ENCODE measurements at places on chromosomes 6 and 20.

GRCh38 chr6:14921170-14921569, 324.7 kb upstream of the JARID2 start:
- no peak for DNase-seq

GRCh38 chr6:151452750-151453427, 963 bp upstream of the RMND1 start:
- DNase-seq = no peak

GRCh38 chr6:70299456-70299855, 3.4 kb downstream of the COL9A1 start:
- no peak for DNase-seq

DNA sequence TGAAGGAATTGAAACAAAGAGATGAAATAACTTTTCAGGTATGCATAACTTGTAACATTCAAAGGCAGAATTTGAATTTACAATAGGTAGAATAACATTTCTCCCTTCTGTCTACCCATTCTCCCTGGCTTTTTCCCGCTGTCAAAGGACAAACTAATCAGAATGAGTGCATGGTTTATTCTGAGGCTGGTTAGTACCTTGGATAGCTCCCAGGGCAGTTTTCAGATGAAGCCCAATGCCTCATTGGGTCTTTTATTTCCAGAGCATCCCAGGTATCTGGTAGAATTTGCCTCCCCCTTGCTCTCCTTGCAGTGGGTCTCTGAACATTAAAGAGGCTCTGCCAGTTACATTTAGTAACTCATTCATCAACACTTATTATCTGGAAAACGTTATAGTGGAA, 665.5 kb downstream of the BCKDHB start:
- DNase-seq = no peak

DNA sequence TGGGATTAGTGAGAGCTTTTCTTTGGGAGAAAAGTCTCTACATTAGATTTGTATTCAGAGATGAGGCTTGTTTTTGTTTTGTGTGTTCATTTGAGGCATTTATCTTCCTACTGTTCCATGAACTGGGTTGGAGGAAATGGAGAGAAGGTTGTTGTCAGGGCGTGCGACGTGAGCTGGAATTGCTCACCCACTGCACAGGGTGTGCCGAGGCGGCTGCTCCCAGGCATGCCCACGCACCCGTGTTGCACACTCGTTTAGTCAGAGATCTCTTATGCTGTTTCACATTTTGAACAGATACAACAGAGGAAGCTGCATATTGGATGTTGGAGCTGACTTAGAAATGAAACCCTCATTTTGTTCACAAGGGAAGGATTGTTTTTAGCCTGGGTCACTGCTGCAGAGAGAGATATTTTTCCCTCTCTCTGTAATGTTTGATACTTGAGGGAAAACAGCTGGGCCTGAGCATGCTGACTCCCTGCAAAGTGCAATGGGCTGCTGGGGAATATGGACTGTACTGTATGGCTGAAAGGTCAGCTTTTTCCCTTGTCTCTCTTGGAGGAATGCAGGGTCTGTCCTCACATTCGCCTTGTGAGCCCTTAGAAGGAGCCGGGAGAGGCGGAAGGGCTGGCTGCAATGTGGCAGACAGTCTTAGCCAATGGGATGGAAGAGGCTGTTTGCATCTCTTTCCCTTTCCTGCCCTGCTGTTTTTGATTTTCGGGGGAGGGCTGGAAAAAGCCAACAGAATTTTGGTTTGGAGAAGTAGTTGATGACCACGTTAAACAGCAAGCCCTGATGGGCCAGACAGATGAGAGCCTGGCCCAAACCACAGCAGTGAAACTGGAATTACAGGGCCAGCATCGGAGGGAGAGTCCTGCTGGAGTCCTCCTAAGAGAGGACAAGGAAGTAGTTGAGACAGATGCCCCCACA, 170.8 kb downstream of the SASH1 start:
- DNase-seq = no peak

DNA sequence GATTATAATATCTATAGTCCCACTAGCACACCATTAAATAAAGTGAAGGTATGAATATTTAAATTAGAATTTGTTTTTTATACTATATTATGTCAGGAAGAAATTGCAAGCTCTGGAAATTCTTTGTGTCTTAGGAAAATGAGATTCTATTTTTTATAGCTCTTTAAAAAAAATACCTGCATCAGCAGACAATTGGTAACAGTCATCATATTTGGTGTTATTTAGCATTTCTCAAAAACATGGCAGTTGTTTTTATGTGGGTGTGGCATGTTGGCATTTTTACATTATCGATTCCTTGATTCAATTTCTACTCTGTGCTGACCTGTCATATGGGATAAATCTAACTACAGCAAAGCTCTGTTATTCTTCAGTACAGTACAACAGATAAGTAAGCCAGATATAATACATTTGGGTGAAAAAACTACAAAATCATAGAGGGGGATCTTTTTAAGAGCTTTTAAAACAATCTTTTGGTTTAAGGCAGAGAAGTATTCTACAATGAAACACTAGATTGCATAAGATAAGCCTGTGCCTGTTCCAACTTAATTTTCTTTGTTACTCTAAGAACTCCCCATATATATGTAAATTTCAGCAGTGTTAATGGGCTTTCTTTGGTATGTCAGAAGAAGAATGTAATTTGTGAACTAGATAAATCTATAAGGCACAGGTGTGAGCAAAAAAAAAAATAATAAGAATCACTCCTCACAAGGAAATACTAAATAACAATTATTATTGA, 71.5 kb downstream of the LAMA2 start:
- no peak for DNase-seq

GRCh38 chr6:66675906-66676305, 968.9 kb upstream of the EYS start:
- DNase-seq = no peak

DNA sequence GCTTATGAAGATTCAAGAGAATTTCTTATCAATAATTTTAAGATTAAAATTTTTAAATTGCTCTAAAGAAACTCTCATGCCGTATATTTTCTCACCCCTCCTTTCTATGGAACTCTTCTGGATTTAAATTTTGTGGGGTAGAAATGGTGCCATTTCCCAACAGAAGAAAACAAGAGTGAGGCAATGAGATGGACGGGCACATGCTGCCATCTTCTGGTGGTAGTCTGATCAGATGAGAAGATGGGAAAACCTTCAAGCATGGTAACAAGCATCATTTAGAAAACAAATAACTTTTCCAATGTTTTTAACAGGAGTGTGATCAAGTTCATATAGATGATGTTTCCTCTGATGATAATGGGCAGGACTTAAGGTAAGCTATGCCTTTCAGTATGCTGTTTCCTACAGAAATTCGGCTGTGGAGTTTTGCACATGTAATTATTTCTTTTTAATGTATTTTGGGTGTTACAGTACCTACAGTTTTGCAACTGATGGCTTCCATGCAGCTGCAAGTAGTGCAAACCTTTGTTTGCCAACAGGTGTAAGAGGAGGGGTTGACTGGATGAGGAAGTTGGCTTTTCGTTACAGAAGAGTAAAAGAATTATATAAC, 271.4 kb downstream of the EYA4 start:
- peak; percentile 29 for DNase-seq

All from stimulated activated CD4-positive, alpha-beta T cell treated with anti-CD3 and anti-CD28 coated beads, TNF-alpha, amount 100 ng/mL, for 24 hours (primary cell).